SK-N-DZ (cell line): ENCODE measurements at places on chromosomes 4 and X.

- DNase-seq: no peak
These were observed 25.6 kb downstream of the FAT1 start for GRCh38 chr4:186698028-186698427.

GRCh38 chr4:102500352-102500695 lies 835 bp upstream of the NFKB1 start:
- peak; percentile 17 for DNase-seq

DNA sequence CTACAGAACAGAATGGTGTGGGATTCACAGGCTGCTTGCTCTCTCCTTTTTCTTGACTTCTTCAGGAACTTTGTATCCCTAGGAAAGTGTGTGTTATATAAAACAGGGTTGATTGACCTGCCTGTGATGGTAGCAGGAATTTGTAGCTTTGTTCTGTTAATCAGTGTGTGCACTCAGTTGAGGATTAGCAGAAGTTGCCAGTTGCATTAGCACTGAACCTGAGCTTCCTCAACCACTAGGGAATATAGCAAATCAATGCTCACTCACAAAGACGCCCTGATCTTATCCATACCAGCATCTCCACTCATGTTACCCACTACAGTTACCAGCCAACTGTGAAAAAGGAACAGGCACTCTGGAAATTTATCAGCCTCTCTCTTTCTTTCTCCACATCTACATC lies 319.1 kb upstream of the EMCN start:
- DNase-seq: peak; percentile 24

GRCh38 chr4:74625981-74626380 lies 168.3 kb downstream of the BTC start:
- DNase-seq: no peak

- no peak for DNase-seq
These were observed 362.6 kb upstream of the MAGEB2 start for GRCh38 chrX:29852767-29853166.

DNA sequence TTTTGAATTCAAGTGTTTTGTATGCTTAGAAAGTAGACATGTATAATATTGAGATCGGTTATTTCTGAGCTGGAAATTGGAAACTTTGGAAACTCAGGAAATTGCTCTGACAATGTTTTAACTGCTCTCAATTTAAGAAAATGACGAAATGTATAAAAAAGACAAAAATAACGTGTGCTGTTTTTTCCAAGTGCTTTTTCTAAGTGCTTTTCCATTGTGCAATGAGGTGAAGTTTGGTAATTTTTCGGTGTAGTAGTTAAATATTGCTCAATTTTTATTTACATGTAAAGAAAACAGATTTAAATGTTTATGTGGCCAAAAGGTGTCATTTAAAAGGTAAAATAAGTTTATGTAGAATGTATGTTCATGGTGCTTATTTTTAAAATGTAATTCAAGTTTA lies 39.4 kb upstream of the RHOH start:
- no peak for DNase-seq

GRCh38 chr4:20251796-20252655 lies at the start of gene SLIT2:
TSS of gene SLIT2 (plus strand) at chr4:20251905. CDS start at chr4:20253816, 1,911 bp downstream.
- peak; percentile 86 for DNase-seq
